ENCODE measurements at places on chromosomes 5 and 9.

GRCh38 chr9:126952205-126952977 is 37.8 kb downstream of the RALGPS1 start:
- peak; percentile 78 for DNase-seq

- no peak for DNase-seq
Observed at GRCh38 chr9:99561961-99562565, 259.6 kb upstream of the NR4A3 start.

DNA sequence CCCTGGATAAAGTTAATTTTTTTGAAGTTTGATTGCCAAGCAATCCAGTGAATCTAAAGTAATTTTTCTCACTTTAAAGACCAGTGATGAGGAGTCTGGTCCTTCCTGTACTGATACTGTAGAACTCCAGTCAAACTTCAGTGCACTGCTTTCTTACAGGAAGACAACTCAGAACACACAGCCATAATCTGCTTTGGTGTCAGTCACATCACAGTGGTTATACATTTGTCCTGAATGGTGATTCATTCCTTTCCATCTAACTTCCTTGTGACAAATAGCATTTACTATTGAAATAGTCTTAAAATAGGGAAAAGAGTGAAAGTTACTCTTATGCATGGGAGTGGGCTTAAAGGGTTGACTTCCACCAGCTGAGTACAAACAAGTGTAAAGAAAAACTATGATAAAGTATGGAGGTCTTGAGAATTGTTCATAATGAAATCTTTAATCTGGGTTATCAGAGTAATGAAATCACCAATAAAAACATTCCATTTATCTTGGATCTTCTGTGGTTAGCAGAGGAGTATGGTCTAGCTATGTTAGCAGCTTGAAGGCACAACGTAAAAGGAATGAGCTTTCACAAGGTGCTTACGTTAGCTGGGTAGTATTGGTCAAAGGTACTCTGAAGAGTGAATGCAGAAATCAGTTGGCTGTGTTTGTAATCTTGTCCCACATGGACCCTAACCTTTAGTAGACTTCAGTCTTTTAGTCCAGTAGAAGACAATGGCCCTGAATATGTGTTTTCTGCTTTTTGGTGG is 41.5 kb downstream of the DCP2 start:
- no peak for DNase-seq

- DNase-seq, result no peak
Observed at GRCh38 chr9:93224591-93224990, 40.7 kb downstream of the WNK2 start.

- DNase-seq, result no peak
Observed at GRCh38 chr9:91904588-91905236, 45.3 kb downstream of the ROR2 start.

GRCh38 chr5:112379542-112380325 is 39.3 kb downstream of the EPB41L4A start:
- no peak for DNase-seq

- no peak for DNase-seq
Observed at GRCh38 chr9:88829276-88829675, 162.0 kb upstream of the S1PR3 start.

GRCh38 chr5:180101451-180102105 is 30.0 kb upstream of the RNF130 start:
- DNase-seq, result no peak

DNA sequence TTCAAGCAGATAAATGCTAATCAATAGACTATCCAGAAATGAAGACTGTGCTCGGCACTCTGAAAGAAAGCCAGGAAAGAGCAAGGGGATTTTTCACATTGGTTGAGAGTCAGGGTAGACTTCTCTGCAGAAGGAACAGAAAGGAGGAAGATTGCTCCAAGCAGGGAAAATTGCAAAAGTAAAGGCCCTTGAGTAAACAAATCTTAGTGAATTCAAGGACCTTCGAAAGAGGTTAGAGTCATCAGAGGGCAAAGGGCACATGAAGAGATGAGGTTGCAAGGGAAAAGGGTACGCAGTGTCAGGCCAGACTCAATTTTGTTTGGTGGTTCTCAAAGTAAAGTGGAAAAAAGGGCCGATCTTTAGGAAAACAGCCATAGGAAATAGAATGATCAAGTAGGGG is 157.6 kb upstream of the RAI14 start:
- DNase-seq, result no peak

GRCh38 chr9:92631452-92632343 is 38.2 kb downstream of the IPPK start:
- peak; percentile 60 for DNase-seq

DNA sequence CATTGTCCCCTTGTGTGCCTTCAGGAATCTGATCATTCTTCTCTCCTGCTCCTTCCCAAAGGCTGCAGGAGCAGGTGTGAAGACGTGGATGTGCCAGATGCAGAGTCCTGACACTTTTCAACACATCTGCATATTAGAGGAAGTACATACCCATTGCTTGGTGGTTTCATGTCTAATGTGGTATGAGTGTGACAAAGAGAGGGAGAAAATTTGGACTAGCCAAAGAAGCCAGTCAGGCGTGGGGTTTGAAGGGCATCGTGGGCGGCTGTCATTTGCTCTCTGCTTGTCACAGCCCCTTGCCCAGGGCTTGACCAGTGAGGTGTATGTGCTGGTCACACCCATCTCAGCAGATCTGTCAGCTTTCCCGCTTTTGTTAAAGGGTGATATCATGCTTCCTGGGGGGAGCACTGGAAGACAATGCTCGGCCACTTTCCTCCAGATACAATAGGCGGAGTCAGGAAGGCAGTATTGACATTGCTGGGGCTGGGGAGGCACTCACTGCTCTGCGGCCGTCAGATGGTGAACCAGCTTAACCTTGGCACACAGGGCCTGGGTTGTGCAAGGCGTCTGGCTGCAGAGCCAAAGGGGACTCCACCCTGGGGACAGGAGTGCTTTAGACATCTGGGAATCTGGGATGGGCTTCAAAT is 8.6 kb downstream of the TEK start:
- no peak for DNase-seq

DNA sequence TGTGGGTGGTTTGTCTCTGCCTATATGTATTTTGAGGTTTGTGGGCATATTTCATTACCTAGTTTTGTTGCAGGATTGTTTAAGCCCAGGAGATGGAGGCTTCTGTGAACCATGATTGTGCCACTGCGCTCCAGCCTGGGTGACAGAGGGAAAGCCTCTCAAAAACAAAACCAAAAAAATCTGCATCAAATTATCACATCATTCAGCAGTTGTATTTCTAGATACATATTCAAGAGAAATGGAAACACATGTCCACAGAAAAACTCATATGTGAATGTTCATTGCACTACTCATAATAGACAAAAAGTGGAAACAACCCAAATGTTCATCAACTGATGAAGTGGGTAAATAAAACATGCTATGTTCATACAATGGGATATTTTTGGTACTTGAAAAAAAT is 29.9 kb downstream of the HSPA4 start:
- no peak for DNase-seq

DNA sequence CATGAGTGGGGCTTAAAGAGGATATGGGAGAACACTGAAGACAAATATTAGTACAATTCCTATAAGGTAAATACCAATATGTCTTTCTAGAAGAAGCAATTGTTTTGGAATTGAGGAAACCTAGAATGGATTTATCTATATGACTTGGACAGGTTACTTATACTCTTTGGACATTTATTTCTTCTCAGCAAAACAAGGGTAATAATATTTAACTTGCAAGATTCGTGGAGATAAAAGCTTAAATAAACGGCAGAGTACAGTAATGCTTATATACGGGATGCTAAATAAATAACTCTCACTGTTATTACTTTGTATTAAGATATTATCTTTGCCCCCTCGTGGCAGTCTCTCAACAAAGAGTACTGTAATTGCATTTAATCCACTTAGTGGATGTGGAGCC is 8.6 kb downstream of the DMRTA1 start:
- DNase-seq, result no peak

- no peak for DNase-seq
Observed at GRCh38 chr9:93918061-93918460, 37.1 kb downstream of the BARX1 start.

DNA sequence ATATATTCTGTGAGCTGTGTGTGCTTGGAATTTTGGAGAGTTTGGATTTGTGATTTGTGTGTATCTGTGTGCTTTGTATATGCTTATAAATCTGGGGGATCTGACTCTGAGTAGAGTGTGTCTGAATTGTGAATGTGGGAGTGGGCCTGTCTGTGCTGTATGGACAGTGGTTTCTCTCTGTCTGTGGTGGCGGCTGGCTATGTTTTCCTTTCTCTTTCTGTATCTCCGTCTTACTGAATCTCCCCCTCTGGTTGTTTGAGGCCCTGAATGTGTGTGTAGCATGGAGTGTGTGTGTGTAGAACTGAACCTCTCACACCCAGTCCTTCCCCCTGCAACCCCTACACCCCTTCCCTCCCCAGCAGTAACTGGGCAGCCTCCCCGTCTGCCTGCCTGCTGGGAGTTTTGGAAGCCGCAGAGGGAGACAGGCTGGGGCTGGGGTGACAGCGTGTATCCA is 4.7 kb downstream of the CXXC5 start:
- no peak for DNase-seq

DNA sequence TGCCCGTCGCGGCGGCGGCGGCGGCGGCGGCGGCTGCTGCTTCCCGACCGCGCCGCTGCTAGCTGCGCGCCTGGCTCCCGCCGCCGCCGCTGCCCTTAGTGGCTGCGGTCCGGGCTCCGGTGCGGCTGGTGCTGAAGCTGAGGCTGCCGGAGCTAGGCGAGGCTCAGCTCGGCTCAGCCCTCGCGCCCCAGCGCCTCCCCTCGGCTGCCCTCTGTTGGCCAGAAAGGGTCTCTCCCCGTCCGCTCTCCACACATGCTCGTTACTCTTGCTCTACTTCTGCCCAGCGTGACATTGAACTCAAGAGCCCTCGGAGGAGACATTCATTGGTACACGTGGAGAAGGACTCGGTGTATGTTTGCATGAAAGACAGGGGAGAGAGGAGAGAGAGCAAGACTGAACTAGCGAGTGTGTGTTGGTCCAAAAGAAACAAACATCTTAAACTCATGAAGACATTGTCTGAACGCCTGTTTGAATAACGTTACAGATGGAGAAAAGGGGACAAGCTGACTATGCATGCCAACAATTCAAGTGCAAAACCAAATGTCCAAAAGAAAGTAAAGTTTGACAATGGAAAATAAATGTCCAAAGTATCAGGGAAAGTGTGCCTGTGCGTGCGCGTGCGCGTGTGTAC is at the start of gene HCN1:
TSS of gene HCN1 (minus strand) at position 175 of the 631 bp plus-strand sequence.
- peak; percentile 89 for DNase-seq

- DNase-seq, result no peak
Observed at GRCh38 chr9:125541840-125542243, 165.2 kb downstream of the MAPKAP1 start.

Measured in left forelimb (tissue), 1 donor.